ENCODE measurements at places on chromosomes 7 and 10.
A peak's percentile ranks its signal among the peaks of the same experiment; 100 is the strongest.

DNA sequence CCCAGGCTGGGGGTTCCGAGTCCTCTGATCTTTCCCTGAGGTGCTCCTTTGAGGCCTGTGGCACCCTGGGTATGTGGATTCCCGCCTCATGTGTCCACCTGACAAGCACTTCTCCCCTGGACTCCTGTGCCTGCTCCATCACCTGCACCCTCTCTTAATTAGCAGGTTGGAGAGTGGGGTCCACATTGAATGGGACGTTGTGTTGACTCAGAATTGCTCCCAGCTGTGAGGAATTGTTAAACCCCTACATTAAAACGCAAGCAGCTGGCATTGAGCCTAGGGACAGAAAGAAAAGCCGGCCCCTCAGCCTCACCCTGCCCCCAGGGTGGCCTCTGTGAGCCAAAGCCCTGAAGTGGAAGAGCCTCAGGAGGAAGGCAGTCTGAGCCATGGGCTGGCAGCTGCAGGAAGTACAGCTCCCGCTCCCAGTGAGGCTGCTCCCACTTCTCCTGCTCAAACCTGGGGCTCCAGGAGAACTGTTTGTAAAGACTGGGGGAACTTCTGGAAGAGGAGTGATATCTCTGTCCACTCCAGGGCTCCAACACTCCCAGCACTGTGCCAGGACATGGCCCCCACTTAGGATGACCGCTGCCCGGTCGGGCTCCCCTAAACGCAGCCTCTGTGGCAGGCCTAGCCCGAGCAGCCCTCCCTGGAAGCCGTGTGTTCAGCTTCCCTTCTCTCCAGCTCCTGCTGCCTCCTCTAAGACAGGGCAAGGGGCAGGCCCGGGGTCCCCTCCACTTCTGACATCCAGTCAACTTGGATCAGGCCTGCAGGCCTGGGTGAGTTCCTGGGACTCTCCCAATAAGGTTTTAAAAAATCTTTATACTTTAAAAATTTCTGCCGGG lies 1.8 kb upstream of the OPN4 start:
- no peak for DNase-seq

- DNase-seq, result no peak
These were observed 23.3 kb downstream of the AVL9 start for GRCh38 chr7:32518534-32519140.

GRCh38 chr7:138400400-138400886 lies 59.6 kb upstream of the TRIM24 start:
- no peak for DNase-seq

DNA sequence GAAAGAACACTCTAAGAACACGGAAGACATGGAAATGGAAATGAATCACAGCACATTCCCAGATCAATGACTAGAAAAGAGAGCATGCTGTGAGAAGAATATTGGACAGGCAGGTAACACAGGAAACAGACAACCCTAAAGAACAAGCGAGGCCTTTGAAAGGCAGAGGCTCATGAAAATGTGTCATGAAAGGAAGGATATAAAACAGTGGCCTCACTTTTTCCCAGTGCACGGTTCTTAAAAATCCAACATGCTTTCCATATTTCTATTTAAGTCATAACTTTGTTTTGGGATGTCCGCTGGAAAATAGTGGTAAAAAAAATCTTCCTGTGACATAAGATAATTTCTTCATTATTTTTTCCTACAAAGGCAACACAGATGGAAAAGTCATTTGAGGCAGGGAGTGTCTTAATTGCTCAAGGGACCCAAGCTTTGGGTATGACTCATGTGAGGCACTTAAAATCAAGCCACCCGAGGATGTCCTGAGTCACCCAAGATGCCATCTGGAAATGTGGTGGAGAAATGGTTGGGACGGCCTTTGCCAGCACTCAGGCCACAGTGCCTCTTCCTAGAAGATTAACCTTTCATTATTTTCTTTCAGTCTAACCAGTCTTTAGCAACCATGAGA lies 17.0 kb downstream of the ITIH5 start:
- DNase-seq, result no peak

- DNase-seq, result no peak
These were observed 8.4 kb upstream of the RBM28 start for GRCh38 chr7:128352153-128352537.

DNA sequence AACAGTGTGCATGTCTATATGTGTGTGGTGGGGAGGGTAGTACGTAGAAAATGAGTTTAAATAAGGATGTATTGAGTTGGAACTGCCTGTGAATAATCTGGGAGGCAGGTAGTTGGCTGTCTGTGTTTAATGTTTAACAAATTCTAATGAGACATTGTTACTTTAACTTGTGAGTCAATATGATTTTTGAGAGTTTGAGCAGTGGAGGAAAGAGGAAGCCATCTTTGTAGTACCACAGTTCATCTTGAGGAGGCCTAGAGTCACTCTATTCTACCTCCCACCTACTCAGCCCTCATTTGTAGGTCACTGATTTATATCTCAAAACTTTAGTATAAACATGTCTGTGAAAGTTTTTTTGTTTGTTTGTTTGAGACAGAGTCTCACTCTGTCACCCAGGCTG lies 129.9 kb upstream of the ITGB1 start:
- DNase-seq, result no peak

DNA sequence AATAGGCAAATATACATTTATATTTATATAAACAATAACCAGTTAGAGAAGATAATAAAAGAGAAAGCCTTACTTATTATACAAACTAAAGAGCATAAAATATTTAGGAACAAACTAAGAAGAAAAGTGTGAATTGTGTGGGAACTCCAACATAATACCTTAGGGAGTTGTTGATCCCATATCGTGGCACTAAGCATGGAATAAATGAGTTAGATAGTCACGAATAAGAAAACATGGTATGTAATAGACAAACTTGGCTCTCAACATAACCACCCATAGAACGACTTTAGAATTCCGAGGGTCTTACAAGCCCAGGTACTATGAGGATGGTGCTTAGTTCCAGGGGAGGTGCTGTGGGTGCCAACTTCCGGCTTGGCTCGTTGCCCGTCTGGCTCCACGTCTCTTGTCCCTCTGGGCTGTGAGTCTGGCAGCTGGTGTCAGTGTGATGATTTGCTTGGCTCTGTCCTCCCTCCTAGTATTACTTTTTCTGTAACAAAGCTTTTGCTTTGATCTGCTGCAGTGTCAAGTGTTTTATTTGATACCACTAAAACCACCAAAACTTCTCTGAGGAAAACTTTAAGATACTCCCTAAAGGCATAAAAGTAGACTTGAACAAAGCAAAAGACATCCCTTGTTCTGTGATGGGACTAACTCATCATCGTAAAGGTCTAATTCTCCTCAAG lies 9.5 kb upstream of the RBM20 start:
- DNase-seq, result no peak

- DNase-seq, result no peak
These were observed 57.4 kb downstream of the CDK6 start for GRCh38 chr7:92778972-92779371.

- peak; percentile 0 for DNase-seq
These were observed 35.2 kb downstream of the SGCE start for GRCh38 chr7:94620703-94621118.

DNA sequence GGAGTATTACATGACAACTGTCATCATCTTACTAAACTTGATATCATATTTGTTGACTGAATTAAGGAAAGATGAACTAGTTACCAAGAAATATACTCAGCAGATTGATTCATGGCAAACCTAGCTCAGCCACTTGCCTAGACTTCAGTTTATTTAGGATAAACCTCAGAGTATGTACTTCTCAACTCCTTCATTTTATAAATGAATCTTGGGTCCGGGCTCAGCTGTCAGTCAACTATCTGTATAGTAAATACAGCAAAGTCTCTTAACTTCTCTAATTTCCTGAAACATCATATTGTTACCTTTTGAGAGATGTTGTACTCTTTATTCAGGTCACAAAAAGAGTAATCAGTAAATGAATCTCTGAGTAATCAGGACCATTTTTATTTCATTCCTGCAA lies 211.0 kb upstream of the KLF14 start:
- no peak for DNase-seq

- DNase-seq, result no peak
These were observed 88.2 kb upstream of the IMMP2L start for GRCh38 chr7:111650456-111650999.

DNA sequence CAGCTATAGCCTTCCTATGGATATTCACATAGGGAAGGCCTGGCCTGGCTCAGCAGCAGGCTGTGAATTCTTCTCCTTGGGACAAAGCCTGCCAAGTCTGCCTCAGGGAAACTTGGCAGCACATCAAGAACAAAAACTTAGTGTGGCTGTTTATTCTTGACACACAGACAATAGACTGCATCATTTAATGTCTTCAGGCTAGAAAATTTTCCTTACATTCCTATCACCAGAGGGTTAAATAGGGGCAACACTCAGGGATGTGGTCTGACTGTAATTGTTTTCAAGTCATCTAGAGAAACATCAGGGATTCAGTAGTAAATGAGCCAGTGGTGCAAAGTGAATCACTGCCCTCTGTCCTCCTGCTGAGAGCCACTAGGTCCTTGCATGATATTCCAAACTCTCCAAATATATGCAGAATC lies 137.3 kb downstream of the SEMA3C start:
- DNase-seq, result no peak

DNA sequence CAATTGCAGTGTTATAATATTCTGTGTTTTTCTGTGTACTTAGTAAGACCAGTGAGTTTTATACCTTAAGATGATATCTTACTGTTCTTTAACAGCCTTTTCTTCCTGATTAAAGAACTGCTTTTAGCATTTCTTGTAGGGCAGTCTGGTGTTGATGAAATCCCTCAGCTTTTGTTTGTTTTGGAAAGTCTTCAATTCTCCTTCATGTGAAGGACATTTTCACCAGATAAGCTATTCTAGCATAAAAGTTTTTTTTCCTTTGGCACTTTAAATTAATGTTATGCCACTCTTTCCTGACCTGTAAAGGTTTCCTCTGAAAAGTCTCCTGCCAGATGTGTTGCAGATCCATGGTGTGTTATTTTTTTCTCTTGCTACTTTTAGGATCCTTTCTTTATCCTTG lies 1059.8 kb downstream of the LRMDA start:
- no peak for DNase-seq
